ENCODE measurements at places on chromosomes 2 and 18. TPM values are rescaled to one million over a fixed set of nuclear protein-coding genes. Genes with fewer than 3 reads are reported as not detected.

NMUR1 gene
- 0.38 TPM for total RNA-seq

GRCh38 chr18:74897971-74898657 lies 300.4 kb downstream of the ZNF407 start:
- DNase-seq: no peak

ANKRD30BL gene
- total RNA-seq: not detected

ACTG2 gene
- total RNA-seq: 0.56 TPM

NAT8 gene
- total RNA-seq: not detected

C2orf76 gene
- 4.9 TPM for total RNA-seq

DNA sequence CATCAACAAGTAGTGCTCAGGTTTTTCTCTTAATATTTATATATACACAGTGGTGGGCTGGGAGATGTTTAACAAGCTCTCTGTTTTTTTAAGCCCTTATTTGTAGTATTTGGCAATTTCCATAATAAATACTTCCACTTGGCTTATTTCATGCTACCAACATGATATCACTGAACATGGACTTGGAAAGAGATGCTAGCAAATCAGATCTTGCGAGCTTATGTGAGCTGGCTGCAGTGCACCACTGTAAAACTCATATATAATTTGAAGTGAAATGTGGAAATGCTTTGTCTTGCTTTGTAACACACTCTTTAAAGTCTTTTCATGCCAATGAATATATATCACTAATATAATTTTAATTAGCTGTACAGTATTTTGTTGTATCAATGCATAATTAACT lies 155.7 kb downstream of the ALK start:
- DNase-seq: no peak

SPEG gene
- 2.6 TPM for total RNA-seq

ALPP gene
- not detected for total RNA-seq

- DNase-seq: no peak
These were observed 98.5 kb downstream of the AFF3 start for GRCh38 chr2:100043891-100044255.

DNA sequence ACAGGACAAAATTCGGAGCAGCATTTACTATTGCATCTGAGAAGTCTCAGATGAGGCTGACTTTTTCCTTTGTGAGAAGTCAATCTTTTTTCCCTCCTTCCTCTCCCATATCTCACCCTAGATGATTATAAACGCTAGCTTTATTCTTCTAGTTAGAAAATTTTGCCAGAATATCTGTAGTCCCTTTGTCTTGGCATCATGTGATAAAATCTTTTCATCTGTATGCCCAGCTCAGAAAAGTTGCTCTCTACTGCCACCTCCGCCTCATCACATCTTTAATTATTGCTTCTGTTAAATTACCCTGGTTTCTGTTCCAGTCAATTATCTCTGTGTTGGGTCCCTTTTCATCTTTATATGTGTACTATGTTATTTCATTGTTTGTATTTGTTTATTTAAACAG lies 210.8 kb upstream of the SLC35G4 start:
- DNase-seq: no peak

MYO5B gene
- total RNA-seq: 11.4 TPM

DNA sequence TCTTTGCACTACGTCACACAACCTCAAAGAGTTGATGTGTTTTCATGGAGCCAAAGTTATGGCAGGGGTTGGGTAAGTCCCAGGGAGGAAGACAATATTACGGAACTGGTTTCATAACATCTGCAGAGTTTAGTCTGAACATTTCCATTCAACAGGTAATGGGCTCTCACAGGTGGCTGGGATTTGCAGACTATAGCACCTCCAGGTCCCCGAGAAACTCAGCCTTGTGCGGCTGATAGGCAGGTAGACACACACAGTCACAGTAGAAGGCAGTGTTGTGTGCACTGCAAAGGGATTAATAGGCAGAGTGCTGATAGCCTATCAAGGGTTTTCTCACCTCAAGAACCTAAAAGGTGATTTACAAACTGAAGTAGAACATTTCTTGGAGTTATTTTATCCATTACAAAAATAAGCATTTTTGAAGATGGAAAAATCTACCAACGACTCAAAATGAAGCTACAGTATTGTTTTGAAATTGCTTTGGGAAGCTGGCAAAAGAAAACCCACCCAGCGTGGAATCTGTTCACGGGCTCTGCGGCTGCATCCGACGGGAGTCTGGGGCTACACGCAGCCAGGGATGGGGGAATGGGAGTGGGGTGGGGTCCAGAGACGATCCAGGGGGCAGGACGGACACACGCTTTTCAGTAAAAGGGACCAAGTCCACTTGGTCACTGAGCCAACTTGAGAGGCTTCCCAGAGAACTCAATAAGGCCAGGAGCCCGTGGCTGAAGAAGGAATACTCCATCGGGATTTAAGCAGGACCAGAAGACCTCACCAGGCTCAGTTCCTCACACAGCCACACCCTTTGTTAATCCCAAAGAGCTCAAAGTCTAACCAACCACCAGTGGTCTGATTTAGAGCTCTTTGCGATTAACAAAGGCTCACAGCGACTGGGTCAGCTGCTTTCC lies 82.9 kb downstream of the CHRNA1 start:
- DNase-seq: no peak

IL18RAP gene
- total RNA-seq: 0.19 TPM

ADRA2B gene
- 0.04 TPM for total RNA-seq

- DNase-seq: no peak
These were observed 14.7 kb upstream of the DAW1 start for GRCh38 chr2:227856697-227857096.

SLC9A4 gene
- total RNA-seq: not detected

NR4A2 gene
- total RNA-seq: 18.0 TPM

- DNase-seq: no peak
These were observed 337.8 kb downstream of the CDH2 start for GRCh38 chr18:27839141-27839540.

GRCh38 chr2:134549104-134549503 lies 169.7 kb downstream of the TMEM163 start:
- no peak for DNase-seq

VWC2L gene
- 0.08 TPM for total RNA-seq

CCDC121 gene
- total RNA-seq: 3.1 TPM

MYO3B gene
- 1.1 TPM for total RNA-seq

DNA sequence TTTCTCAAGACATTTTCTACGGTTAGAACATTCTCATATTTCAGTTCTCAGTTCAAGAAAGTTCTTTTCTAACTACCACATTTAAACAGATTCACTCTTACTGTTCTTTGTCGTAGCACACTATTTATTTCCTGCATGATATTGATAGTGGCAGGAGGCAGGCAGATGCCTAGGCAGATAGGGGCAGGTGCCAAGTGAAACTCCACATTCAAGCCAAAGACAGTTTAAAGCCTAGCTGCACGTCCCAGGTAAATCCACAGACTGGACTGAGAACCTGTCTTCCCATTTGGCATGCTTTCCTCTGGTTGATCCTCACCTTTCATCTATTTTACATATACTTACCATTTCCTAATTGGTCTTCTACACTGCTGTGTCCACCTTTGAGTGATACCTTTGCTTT lies 359.3 kb downstream of the TMX3 start:
- DNase-seq: no peak

- DNase-seq: no peak
These were observed 162.7 kb upstream of the HDAC4 start for GRCh38 chr2:239563561-239563960.

GRCh38 chr2:9721344-9721743 lies 90.5 kb upstream of the YWHAQ start:
- no peak for DNase-seq

CXCR1 gene
- not detected for total RNA-seq

DNA sequence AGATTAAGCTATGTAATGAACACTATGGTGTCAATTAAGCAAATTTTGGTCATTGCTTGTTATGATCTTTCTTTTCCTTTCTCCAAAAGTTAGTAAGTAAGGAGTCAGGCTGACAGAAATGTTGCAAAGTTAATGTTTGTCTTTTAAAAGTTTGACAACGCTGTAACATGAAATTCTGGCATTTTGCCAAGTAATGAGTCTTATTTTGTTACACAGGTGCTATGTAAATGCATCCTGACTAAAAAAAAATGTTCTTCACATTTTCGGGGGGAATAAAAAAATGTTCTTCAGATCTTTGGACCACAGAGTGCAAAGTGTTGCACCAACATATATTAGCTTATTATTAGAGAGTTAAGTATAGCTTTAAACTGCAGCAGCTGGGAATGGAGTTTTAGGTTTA lies 54.8 kb upstream of the PROKR1 start:
- no peak for DNase-seq

- peak; percentile 89 for DNase-seq
These were observed 430 bp upstream of the CELF4 start for GRCh38 chr18:37565977-37566478.

DNA sequence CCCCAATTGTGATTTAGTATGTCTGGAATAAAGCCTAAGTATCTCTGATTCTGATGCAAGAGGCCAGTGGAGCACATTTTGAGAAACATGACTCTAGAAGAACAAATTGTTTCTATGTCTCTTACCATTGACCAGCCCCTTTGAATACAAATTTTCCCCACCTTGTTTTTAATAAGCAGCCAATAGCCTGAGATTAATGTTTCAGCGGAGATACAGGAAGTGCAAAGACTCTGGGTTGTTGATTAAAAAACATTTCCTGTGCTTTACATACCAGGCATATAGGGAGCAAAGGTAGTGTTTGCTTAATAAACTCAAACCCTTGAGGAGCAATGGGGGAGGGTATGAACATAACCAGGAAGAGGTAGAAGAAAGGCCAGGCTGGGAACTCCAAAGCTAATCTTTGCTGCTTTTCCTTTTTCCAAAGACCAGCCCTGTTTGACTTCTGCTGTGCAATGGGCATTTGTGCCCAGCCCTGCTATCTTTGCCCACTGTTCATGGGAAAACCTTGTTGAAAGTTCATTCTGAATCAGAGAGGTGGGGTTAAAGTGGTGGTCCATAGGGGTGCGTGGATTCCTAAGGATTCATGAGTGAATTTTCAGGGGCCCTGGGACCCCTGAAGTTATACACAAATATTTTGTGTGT lies 29.3 kb downstream of the UPP2 start:
- DNase-seq: no peak

GRCh38 chr18:62976227-62976626 lies 260.9 kb downstream of the PHLPP1 start:
- DNase-seq: no peak

GRCh38 chr2:177501186-177501585 lies 108.6 kb downstream of the AGPS start:
- no peak for DNase-seq

DNA sequence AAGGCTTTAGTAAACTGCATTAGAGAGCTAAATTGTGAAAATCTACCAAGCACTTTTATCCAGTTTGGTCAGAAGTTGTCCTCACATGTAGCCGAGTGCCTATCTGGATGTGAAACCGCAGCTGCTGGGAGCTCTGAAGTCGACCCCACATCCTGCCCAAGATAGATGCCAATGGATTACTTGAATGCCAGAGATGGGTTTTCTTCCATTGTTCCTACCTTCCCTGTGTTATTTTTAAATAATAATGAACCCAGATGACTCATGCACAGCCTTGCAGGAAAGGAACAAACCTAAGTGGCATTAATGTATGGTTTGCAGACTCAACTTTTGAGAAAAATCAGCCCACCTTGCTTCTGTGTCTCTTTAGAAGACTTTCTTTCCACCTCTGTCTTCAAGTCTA lies 408.5 kb downstream of the FBXO15 start:
- DNase-seq: no peak

DNA sequence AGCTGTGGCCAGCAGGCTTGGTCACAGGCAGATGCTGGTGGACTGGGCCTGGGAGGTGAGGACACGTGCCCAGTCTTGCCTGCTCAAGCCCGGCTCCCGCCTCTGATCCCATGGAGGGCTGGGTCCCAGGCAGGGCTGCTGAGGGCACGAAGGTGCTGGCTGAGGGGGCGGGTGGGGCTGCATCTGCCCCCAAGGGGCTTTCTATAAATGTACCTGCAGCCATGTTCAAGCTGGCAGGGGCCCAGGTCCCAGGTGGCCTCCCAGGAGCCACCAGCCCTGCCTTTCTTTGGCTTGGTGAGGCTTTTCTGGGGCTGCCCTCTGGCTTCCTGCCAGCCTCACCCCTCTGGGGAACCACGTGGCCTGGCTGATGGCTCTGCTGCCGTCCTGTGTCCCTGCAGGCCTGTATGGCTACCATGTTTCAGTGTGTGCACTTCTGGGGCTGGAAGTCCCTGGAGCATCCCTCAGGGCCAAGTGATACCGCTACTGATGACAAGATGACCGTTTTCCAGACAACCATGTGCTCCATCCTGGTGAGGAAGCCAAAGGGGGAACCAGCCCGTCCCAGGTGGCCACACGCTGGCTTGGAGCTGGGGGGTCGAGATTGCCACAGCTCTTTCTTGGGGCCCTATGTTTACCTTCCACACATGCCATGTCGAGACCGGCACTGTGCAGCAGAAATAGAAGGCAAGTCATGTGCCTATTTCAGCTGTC lies 23.2 kb downstream of the HJURP start:
- DNase-seq: no peak

DNA sequence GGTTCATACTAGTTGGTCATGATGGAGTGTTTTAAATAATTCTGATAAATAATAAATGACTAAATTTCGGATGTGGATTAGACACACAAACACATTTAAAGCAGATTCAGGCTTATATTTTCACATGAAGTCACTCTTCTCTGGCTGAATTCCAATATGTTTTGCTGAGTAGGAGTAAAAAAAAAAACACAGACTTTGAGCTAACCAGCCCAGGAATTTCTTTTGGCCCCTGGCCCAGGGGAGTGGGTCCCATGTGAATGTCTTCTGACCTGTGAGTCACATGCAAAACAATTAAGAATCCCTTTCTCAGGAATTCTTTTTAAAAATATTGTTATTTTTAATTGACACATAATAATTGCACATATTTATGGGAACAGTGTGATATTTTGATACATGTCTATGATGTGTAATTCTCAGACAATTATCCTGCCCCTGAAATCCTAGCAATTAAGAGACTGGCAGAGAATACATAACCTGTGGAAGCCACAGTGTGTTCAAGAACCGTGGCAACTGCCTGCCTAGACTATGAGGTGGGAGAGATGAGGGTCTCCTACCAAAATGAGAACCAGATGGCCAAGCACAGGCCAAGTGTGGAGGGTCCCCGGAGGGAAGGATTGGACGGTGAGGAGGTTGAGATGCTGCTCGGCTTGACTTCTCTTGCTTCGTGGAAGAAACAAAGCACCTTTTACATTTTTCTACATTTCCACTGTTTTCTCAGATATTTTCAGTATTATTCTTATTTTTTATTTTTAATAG lies 236.4 kb downstream of the PIEZO2 start:
- no peak for DNase-seq

BUB1 gene
- total RNA-seq: 0.04 TPM

GRCh38 chr2:227115761-227116160 lies 48.2 kb downstream of the COL4A4 start:
- no peak for DNase-seq

All from pancreas (tissue), 10 donors.